Activated CD8-positive, alpha-beta memory T cell treated with anti-CD3 and anti-CD28 coated beads for 1 hour (primary cell): ENCODE measurements at places on chromosomes 5 and 9.
A peak's percentile ranks its signal among the peaks of the same experiment; 100 is the strongest.

- DNase-seq = no peak
These were observed 514.5 kb upstream of the PTGER4 start for GRCh38 chr5:40165106-40165788.

GRCh38 chr5:69492391-69492922 is at the start of gene OCLN:
Gene OCLN, plus strand, starts transcription at chr5:69492790. Its CDS starts 11,455 bp downstream, at chr5:69504245.
- DNase-seq = no peak

DNA sequence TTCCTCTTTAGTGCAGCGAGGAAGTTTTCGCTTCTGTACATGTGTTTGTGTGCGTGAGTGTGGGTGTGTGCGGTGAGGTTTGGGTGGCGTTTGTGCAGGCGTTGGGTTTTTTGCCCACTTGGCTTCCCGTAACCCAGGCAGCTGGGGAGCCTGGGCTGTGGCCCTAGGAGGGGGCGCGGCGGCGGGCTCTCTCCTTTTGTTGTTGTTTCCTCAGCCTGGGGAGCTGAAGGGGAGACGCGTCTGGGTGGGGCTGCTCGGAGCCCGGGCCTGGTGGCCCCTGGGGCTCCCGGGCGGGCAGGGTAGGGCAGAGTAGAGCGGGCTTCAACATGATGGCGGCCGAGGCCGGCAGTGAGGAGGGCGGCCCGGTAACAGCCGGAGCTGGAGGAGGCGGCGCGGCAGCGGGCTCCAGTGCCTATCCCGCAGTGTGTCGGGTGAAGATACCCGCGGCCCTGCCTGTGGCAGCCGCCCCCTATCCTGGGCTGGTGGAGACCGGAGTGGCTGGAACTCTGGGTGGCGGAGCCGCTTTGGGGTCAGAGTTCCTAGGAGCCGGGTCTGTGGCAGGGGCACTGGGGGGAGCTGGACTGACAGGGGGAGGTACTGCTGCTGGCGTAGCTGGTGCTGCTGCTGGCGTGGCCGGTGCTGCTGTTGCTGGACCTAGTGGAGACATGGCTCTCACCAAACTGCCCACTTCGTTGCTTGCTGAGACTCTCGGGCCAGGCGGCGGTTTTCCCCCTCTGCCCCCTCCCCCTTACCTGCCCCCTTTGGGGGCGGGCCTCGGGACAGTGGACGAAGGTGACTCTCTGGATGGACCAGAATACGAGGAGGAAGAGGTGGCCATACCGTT is 665 bp downstream of the RASA1 start:
- DNase-seq = peak; percentile 27

DNA sequence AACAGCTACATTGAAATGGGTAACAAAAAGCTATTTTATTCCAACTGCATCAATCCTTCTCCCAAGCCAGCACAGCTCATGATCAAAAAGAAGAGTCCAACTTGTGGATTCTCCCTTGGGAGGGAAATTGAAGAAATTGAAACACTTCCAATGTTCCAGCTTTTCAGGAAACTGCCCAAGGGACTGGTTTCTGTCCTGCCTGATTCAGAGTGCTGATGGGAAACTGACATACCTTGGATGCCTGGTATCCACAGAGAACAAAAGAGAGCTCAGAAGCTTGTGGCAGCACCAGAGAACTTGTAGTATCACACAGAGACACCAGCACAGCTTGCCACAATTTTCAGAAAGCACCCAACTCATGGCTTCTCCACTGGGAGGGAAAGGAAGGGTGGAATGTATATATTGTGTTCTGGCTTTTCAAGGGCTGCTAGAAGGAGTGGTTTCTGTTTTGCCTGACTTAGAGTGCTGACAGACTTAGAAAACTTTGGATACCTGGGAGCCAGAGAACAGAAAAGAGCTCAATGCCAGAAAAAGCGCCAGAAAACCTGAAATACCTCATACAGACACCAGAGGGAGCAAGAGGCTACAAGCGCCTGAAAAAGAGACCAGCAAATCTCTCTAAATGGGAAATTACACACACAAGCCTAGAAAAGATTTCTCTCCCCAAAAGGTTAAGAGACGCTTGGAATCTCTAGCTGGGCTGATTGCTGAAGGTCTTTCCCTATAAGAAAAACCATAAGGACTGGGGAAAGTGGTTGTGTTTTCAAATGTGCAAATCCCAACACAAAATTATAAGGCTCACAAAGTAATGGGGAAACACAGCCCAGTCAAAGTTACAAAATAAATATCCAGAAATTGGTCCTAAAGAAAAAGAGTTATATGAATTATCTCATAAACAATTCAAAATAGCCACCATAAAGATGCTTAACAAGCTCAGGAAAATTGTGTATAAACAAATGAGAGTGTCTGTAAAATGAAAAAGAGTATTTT is 178.8 kb downstream of the SPOCK1 start:
- no peak for DNase-seq

DNA sequence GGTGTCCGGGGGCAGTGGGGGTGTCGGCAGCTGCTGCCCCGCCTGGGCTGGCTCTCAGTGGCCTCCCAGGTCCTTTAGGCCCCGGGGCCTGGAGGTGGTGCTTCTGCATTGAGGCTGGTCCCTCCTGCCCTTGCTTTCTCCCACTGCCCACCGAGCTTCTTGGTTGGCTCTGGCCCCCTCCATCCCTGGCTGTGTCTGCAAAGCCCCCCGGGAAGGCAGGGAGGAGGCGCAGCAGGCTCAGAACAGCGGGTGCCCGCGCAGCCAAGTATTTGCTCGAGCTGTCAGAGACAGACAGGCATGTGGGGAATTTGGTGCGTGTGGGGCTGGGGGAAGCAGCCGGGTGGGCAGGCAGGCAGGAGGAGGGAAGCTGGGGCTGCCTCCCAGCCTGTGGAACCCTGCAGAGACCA is 11.5 kb downstream of the CXXC5 start:
- no peak for DNase-seq

- DNase-seq = no peak
These were observed 18.6 kb upstream of the KDM4C start for GRCh38 chr9:6739218-6739617.

DNA sequence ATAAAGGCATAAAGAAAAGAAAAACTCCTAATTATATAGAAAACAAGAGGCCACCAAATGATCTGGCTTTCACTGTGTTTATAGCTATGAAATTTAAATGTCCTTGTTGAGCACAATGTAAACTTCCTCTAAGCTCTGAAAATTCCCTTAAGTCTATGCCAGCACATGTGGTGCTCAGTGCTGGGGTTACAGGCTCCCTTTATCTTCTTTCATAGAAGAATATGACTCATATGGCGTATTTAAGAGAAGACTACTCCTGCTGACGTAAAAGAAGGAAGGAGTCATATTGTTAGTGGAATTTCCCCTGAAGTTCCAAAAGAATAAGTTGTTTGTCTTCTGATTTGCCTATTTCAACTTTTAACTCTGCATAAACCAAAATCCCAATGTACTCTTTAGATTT is 30.4 kb downstream of the RNF145 start:
- no peak for DNase-seq

DNA sequence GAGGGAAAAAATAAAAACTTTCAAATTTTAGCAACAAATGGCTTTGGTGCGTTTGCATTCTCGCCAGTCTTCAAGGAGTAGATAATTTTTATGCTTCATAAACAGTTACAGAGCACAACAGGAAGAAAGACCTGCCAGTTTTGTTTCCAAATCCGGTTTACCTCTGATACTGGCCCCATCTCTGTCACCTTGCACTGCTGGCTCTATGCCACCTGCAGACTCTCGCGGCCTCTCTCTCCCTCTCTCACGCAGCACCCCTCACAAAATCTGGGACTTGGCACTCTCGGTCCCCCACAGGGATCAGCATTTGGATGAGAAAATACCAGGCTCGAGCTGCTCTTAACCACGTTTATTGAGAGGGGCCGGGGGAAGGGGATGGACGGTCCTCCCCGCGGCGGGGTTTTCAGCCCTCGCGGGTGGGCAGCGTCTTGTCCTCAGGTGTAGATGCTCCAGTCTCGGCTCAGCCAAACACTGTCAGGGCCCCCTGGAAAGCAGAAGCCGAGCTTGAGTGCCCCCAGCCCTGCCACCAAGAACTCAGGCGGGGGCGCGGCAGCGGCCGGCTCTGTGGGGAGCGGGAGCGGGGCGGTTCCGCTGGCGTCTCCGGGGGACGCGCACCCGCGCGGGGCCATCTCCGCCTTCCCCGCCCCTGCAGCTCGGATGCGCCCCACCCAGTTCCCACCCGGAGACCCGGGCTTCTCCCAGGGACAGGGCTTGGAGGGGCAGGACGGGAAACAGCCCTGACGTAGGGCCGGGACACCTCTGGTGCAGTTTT is 1.3 kb downstream of the SCGB3A1 start:
- DNase-seq = no peak

DNA sequence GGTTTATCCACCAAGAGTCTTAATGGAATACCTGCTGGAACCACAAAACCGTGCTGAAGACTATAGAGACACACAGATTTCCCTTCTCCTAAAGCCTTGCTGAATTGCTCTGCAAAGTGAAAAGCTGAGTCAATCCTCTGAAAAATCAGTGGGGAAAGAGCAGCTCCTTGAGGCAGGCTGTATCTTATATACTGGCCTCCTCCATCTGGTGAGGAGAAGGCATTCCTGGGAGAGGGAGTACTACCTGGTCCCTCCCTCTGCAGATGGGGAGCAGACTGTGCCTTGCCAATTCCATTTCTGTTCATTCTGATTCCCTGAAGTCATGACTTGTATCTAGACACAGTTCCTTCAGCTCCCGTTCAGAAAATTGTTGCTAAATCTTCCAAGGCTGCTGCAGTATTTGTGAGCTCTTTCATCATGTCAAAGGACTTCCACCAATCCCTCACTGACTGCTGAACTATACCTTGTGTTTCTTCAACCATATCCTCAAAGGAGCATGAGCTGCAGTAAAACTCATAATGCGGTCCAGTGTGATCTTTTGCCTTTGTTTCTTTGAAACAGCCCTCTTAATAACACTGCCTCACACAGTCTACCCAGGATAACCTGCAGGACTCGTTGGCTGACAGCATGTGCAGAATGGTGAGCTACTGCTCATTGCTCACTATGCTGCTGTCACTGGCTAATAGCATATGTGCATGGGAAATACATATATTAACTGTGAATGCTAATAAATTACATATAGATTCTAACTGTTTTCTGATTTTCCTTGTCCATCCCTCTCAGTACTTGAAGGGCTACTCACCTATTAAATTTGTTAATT is 84.5 kb downstream of the FOXD1 start:
- DNase-seq = no peak

GRCh38 chr5:94698197-94698596 is 79.7 kb downstream of the SLF1 start:
- DNase-seq = no peak

DNA sequence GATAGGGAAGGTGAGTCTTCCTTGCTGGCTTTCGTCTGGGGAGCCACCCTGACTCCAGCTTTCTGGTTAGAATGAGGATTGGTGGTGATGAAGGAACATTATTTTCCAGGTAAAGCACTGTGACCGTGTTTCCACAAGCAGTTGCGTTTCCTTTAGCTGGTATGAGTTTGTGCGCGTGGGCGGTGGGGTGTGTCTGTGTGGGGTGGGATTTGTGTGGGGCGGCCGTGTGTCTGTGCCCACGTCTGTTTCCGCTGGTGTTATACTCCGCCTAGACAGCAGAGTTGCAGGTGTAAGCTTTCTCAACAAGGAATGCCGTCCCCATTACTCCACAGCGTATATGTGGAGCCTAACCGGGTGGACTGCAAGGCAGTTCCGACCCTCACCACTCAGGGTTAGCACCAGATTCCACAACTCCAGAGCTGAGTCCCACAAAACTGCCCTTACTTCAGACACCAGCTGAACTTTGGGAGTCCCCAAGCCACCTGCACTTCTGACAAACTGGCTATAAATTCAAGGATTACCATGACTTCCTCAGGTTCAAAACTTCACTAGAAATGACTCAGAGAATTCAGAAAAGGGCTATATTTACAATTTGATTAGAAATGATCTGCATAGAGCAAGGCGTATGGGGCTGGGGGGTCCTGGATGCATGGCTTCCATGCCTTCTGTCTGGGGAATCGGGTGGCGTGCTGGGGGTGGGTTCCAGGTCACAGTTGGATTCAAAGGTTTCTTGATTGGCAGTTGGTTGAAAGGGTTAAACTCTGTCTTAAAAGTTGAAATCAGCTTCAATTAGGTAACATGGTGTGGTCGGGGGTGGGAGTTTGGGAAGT is 29.8 kb downstream of the PROP1 start:
- no peak for DNase-seq

- DNase-seq = no peak
These were observed 11.5 kb downstream of the SPOCK1 start for GRCh38 chr5:137487600-137487999.

DNA sequence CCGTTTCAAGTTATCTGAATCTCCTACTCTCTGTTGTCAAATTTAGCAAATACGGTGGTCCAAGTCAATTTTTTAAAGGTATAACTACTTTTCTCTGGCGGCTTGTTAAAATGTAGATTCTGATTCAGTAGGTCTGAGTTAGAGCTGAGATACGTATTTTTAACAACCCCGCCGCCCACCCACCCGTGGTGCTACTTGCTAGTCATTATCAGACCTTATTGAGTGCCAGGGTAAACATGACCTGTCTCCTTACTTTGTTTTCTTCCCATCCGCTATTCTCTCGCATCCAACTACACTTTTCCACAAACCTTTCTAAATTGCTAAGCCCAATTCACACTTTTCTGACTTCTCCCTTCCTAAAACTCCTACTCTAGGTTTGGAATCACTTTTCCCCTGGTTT is 694 bp upstream of the PLAA start:
- no peak for DNase-seq

GRCh38 chr5:60738461-60738860 is 38.5 kb upstream of the DEPDC1B start:
- DNase-seq = no peak

DNA sequence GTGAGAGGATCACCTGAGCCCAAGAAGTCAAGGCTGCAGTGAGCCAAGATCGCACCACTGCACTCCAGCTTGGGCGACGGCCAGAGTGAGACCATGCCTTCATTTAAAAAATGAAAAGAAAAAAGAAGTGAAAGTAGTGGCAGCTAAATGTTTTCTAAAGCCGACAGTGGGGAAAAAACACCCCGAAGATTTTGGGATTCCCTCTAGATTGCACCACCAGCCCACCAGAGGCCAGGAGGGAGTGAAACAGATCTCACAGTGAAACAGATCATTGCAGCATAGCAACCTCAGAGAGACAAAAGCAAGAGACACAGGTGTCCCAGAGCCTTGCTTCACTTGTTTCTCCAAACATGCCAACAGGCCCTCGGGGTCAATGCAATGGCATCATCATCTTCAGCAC is 156.8 kb downstream of the PAX5 start:
- DNase-seq = no peak
